ENCODE measurements at places on chromosomes 4 and X.

DNA sequence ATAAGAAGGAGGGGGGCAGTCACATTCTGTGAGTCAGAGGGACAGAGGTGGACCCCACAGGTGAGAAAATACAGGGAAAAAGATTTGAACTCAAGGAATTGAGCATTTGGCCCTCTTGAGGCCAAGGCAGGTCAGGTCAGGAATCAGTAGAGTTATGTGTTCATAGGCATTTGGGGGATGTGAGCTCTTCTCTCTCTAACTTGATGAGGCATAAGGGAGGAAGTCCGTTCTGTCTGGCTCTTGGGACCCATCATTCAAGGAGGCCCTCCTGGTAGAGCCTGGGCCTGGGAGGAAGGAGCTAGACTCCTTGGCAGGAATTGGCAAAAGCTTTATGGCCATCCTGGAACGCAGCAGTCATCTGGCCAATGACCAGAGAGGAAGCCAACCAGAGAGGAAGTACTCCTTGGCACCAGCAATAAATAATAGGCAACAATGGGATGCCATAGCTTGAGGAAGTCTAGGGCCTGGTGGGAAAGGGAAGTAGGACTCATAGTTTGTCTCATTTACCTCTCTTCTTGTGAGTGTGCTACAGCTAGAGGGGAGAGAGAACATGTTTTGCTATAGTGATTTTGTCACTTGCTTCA lies 53.0 kb downstream of the MSN start:
- no peak for DNase-seq

GRCh38 chrX:121301822-121302221 lies 254.4 kb downstream of the GLUD2 start:
- DNase-seq, result no peak

GRCh38 chr4:23202712-23203247 lies 510.0 kb downstream of the GBA3 start:
- no peak for DNase-seq

DNA sequence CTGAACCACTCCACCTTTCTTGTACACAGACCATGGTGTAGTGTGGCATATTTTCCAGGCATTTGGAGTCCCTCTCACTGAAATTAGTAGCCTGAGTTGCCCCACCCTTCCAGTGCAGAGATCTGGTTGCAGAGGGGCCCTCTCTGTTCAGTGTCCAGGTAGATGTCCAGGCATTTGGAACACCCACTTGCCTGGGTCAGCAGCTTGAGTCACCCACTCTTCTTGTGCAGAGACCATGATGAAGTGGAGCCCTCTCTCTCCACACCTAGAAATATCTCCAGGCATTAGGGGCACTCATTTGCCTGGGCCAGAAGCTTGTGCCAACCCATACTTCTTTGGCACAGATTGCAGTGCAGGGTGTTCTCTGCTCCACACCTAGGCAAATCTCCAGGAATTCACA lies 2733.3 kb downstream of the PCDH7 start:
- DNase-seq, result no peak

DNA sequence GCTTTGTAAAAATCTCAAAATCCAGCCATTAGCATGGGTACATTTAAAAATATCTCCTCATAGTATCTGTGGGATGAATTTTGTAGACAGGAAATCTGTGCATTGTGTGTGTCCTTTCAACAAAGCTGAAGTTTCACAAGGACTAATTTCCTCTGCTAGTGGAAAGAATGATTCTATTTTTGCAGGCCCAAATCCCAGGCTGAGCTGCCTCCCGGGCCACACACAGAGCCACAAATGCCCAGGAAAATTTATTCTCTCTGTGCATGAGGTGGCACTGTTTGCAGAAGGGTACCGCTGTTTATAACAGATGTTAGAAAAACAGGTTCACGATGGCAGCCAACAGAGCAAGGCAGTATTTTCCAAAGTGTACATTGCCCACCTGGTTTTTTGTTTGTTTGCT lies 11.0 kb upstream of the VCX3B start:
- DNase-seq, result no peak

DNA sequence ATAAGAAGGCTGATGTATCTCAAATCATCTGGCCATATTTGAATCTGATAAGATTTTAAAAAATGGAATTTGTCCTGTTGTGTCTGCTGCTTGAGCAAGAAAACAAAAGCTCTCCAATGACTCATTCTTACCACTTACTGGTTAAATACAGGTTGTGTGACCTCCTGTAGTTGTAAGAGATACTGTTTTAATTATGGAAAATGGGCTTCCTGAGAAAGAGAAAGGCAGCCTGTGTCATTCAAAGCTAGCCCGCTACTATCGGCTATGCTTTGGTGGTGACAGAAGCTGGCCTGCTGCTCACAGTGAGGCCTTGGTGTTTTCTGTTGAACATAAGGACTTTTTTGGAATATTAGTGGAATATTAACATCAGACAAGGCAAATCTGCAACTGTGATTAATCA lies 1722.1 kb upstream of the PCDH10 start:
- DNase-seq, result no peak

GRCh38 chr4:85724791-85725563 lies 250.0 kb downstream of the ARHGAP24 start:
- DNase-seq, result no peak

GRCh38 chrX:107601326-107601725 lies 27.0 kb upstream of the PRPS1 start:
- no peak for DNase-seq

- DNase-seq, result no peak
These were observed 202.7 kb downstream of the OR13H1 start for GRCh38 chrX:131746491-131746968.

DNA sequence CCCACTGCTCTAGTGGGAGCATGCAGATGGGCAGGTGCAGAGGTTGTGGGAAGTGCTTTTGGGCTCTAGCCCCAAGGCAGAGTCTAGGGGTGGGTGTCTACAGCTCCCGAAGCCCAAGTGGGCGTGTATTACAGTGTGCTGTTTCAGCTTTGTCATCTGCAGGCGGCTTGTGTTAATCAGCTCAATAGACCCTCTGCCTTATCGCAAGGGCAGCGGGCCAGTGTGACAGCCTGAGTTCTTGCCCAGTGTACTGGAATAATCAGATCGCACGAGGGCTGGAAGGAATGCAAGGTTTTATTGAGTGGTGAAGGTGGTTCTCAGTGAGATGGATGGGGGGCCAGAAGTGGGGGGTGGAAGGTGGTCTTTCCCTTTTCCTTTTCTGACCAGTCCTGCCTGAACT lies 529.4 kb upstream of the AMOT start:
- no peak for DNase-seq

- no peak for DNase-seq
These were observed 45.1 kb upstream of the PPARGC1A start for GRCh38 chr4:23934915-23935314.

- no peak for DNase-seq
These were observed 85.9 kb downstream of the STK32B start for GRCh38 chr4:5137226-5137625.

- no peak for DNase-seq
These were observed 129.0 kb upstream of the TECRL start for GRCh38 chr4:64538219-64538618.

- DNase-seq, result no peak
These were observed 222.0 kb upstream of the ADAMTS3 start for GRCh38 chr4:72791054-72791453.

GRCh38 chrX:9269134-9269533 lies 195.7 kb upstream of the TBL1X start:
- DNase-seq, result no peak

GRCh38 chr4:40255393-40256281 lies 58.8 kb downstream of the RHOH start:
- no peak for DNase-seq

DNA sequence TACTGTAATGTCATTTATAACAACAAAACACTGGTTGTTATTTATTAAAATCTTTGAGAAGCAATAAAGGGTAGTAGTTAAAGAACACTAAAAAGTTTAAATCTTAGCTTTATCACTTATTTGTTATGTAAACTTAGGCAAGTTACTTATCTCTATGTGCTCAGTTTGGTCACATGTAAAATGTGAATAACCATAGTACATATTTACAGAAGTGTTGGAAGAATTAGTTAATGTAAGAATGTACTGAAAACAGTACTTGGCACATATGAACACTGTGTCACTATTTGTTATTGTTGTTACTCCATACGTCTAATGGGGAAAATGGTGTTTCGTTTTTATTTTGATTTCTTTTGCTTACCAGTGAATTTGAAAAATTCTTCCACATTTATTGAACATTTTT lies 9.1 kb downstream of the NEK1 start:
- DNase-seq, result no peak

GRCh38 chr4:134243742-134244713 lies 42.4 kb upstream of the PABPC4L start:
- DNase-seq, result no peak

GRCh38 chr4:159503236-159504008 lies 400.5 kb downstream of the RAPGEF2 start:
- DNase-seq, result no peak

GRCh38 chr4:184349283-184350039 lies 124.9 kb downstream of the IRF2 start:
- no peak for DNase-seq

DNA sequence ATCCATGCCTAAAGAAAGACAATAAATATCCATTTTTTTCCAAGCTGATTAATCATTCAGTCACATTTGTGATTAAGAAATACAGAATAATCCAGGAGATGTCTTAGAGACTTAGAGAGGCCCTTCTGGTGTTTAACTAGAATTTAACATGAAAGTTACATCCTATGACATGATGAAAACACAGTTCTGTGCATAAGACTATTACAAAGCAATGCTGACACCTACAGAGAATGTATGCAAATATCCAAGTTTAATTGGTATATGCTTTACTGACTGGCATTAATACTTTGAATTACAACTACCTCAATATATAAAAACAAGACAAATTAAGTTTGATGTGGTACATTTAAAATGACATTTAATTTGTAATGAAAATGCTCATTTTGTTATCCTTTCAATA lies 17.8 kb upstream of the TLL1 start:
- no peak for DNase-seq

DNA sequence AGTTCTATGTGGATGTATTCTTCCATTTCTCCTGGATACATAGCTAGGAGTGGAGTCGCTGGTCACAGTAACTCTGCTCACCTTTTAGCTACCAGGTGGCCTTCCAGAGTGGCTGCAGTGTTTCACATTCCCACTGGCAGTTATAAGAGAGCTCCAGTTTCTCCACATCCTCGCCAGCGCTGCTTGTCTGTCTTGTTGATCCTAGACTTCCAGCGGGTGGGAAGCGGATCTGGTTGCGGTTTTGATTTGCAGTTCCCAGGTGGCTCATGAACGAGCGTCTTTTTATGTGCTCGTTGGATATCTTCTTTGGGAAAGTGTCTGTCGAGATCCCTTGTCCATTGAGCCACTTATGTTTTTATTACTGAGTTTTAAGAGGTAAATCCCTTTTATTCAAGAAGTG lies 11.6 kb downstream of the TACC3 start:
- DNase-seq, result no peak

DNA sequence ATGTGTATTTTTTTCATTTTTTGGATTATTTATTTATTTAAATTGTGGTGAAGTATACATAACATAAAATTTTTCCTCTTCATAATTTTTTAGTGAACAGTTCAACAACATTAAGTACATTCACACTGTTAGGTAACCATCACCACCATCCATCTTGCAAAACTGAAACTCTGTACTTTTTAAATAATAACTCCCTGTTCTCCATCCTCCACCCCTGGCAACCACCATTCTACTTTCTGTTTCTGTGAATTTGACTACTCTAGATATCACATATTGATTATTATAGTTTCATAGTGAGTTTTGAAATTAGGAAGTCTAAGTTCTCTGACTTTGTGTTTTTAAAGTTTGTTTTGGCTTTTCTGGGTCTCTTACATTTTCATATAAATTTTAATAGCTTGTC lies 89.3 kb upstream of the STX18 start:
- no peak for DNase-seq

DNA sequence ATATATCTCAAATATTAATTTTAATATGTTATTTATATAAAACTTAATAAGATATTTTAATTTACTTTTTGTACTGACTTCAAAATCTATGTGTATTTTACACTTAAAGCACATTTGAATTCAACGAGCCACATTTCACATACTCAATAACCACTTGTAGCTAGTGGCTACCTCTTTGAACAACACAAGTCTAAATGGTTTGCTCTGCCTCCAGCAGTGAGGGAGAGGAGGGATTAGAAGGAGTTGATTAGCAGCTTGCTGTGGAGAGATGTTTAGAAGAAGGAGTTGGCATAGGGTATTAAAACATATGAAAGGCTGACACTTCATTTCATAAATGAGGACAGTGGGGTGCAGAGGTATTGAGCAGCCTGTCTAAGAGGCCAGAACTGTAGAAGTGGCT lies 124.0 kb downstream of the ARHGAP24 start:
- no peak for DNase-seq

GRCh38 chr4:81607950-81608349 lies 136.2 kb upstream of the RASGEF1B start:
- DNase-seq, result no peak

GRCh38 chr4:141922236-141922635 lies 285.9 kb downstream of the IL15 start:
- DNase-seq, result no peak

GRCh38 chr4:76753814-76754213 lies 144.1 kb downstream of the SOWAHB start:
- DNase-seq, result no peak

DNA sequence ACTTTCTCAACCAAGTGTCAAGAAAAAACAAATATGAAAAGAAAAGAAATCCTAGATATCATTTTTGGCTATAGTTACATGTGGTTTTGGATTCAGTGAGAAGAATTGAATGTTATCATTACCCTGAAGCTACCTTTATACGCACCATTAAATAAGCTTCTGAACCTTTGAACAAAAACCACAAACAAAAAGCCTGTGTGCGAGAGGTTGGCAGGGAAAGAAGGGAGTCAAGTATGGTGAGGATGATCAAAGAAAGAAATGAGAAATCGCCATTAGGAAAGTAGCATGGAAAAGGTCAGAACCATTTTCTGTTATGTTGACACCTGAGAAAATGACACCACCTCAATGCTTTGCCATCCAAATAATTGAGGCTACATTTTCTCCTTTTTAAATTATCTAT lies 1.2 kb upstream of the SLC7A11 start:
- no peak for DNase-seq

DNA sequence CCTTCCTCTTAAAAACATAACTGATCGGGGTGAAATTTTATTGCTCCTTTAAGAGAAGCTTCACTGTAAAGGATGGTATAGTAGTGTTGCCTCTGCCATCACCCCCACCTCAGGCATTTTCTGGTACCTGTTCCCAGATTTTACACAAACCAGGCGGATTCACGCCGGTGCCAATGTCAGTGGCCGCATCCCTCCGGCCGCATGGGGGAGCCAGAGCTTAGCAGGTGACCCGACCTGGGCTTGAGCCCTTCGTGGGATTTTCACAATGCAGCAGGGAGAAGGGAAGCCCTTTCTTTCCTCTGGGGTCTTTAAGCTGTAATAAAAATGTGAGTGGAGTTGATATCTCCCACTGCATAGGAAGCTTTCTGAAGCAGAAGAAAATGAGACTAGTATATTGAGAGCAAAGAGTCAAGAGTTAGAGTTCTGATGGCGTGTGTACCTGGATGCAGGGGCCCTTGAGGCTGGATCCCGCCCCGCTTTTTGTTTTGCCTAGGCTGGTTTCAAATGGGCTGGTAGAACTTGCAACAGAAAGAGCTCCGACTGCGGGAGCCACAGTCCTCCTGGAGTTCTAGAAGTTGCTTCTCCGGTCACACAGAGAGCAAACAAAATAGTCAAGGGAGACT lies 59.4 kb downstream of the POLR2B start:
- no peak for DNase-seq

- DNase-seq, result no peak
These were observed 36.1 kb downstream of the ZCCHC13 start for GRCh38 chrX:74340051-74340450.

GRCh38 chr4:185542626-185543315 lies 7.5 kb upstream of the PDLIM3 start:
- DNase-seq, result no peak

- DNase-seq, result no peak
These were observed 8.3 kb downstream of the SLITRK2 start for GRCh38 chrX:145825896-145826295.
